NCI-H2029 treated with DMSO at 0.1 percent for 48 hours (cell line): ENCODE measurements at places on chromosomes 2 and 18.

DNA sequence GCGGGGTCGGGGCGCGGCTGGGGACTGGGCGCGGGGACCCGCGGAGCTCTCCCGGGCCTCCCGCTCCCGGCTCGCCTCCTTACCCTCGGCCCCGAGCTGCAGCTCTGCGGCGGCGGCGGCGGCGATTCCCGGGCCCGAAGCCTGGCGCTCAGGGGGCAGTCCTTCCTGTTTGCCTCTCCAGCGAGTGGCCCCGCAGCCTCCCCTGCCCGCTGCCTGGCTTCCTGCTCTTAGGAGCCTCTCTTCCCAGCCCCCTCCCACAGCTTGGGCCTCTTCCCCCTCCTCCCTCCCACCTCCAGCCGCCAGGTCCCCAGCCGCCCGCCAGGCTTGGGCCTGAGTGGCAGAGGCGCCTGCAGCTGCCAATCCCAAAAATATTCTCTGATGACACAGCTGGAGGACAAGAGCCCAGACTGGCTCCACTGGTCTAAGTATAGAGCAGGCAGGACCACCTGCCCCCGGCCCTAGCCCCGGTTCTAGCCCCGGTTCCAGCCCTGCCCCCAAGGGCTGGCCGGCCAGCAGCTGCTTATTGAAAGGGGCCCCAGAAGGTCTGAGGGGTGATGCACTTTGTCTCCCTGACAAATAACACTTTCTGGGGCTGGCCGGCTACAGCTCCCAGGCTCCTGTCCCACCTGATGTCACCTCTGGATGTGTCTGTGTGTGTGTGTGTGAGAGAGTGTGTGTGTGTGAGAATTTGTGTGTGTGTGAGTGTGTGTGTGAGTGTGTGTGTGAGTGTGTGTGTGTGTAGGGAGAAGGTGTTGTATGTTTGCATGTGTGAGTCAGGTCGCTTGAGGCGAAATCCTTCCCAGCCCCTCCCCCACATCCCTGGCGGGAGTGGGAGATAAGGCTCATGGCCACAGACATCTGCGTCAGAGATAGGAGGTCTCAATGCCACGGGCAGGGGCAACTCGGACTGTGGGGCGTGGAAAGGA, at the start of gene OBSL1:
OBSL1 (minus strand) TSS at position 229 of the 926 bp plus-strand sequence. CDS start 307 bp downstream, outside the sequence.
- DNase-seq: peak; percentile 15

DNA sequence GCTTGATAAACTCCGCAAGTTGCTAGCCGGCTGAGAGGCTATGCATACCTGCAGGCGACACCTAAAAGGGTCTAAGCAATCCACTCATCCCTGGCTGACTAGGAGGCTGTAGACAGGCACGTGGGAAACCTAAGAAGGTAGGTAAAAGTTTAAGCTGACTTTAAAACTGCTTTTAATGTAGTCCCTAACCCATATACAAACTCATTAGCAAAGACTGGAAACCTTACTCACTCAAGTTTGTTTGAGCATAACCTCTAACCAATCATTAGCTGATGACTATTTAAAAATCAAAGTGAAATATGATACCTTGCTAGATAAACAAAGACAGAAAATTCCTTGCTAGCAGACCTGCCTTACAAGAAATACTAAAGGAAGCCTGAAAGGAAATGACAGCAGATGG, 106.4 kb downstream of the EXOC6B start:
- no peak for DNase-seq

- DNase-seq: no peak
Measured at GRCh38 chr2:233373316-233373715, 19.0 kb downstream of the DGKD start.

DNA sequence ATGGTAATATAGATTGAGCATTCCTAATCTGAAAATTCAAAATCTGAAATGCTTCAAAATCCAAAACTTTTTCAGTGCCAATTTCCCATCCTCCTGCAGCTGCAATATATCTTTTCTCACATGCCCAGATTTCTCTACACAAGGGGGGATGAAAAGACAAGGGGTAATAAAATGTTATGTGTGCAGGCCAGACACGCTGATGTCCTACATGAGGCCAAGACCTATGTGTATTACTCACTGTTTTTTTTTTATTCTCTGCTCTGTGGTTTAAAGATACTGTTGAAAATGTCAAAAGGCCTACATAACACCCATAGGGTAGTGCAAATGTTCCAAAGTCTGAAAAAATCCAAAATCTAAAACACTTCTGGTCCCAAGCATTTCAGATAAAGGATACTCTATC, 41.2 kb upstream of the CWC22 start:
- DNase-seq: no peak

DNA sequence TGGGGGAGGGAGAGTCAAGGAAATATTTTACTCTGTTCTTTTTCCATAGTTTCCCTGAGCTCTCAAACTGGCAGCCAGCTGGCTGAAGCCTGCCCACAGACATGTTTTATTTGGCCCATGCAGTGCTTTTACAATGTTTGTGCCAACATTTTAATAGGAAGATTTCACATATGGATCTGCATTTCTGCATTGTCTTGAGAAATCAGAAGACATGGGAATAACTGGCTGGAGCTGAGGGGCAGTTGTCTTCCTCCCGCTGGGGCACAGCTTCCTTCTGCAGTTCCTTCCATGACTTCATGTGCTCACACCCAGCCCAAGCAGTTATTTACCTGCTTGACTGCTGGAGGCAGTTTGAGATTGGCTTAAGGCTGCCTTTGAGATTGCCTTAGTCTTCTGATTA, 74.4 kb downstream of the PLCL1 start:
- DNase-seq: no peak

GRCh38 chr2:218033590-218034496, 31.0 kb upstream of the TNS1 start:
- no peak for DNase-seq

- DNase-seq: no peak
Measured at GRCh38 chr2:128317181-128317898, 1.3 kb downstream of the HS6ST1 start.

GRCh38 chr2:85678377-85678776, 10.4 kb upstream of the SFTPB start:
- no peak for DNase-seq

DNA sequence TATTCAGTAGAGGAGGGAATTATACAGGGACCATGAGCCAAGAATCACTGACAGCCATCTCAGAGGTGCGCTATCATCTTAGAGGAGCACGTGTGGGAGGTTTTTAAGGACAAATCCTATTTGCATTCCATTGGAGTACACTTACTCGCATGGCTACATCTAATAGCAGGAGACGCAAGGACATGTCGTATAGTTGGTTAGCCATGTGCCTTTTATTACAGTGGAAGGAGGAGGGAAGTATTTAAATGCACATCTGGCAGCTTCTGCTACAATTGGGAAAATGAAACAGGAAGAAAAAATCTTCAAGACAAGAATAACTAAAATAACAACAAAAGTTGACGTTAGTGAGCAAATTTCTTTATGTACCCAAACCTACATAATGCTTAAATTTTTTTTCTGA, 86.5 kb upstream of the UGP2 start:
- no peak for DNase-seq

- no peak for DNase-seq
Measured at GRCh38 chr2:72150861-72151356, 3.2 kb upstream of the CYP26B1 start.

DNA sequence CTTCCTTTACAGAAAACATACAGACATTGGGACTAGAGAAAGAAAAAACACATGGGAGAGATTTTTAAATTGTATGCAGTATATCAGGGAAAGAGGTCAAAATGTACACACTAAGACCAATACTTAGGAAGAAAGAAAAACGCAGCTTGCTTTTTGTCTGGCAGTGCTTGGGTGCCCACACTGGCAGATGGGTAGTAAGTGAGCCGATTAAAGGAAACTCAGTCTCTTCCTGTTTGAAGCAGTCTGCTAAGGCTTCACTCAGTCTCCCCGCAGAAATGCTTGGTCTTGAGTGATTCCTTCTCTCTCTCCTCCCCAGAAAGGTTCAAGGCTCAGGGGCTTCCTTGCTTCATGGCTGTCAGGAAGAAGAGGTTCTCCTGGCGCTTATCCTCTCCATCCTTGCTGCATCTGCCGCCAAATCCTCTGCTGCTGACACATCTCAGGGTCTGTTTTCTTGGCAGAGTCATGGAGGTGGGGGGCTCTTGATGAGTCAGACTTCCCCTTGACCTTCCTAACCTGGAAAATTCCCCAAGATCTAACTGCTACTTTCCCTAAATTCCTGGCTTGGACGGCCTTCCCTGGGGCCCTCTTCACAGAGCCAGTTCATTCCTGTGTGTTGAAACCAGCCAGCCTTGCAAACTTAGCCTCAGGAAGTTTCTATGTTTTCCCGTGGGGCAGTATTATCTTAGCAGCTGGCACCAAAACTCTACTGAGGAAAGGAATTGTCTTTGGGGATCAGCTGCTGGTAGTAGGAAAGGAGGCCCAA, 10.5 kb upstream of the TMSB10 start:
- DNase-seq: no peak

DNA sequence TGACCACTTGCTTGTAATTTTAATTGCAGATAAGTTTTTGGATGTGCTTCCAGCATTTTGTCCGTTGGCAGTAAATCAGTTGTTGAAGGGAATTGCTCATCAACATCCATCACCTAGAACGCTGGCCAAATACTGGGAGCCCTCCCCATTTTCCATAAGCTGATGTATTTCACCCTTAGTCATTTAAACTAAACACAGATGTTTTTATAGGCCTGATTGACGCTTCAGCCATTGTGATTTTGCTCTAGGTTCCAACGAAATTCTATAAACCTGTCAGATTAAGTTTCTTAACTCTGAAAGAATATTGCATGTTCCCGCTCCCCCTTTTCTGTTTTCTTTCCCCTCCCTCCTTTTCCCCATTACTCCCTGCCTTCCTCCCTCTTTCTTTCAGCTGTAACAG, 1.0 kb upstream of the RPRM start:
- DNase-seq: no peak

DNA sequence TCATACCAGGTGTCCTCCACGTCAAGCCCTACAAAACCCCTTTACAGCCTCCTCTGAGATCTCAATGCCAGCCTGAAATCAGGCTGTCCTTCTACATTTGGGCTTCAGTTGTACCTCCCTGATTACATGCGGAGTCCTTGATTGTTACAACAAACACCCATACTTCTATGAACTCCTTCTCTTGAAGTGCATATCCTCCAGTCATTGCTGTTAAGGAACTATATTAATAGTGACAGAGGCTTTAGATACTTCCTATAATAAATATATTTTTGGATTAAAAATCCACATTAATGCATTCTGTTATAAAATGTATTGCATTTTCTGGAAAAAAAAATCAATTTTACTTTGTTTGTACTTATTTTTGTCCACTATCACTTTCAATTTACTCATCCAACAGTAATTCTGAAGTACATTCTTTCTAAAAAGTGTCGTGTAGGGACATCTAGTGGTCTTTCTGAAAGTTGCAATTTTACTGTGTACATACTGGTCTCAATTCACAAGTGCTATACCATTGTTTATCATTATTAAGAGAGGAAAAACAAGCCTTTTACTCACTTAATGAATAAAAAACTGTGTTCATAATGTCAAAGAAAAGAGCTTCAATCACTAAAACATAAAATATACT, 316.4 kb downstream of the DSEL start:
- no peak for DNase-seq

GRCh38 chr18:2482706-2483475, 88.4 kb downstream of the METTL4 start:
- DNase-seq: no peak

DNA sequence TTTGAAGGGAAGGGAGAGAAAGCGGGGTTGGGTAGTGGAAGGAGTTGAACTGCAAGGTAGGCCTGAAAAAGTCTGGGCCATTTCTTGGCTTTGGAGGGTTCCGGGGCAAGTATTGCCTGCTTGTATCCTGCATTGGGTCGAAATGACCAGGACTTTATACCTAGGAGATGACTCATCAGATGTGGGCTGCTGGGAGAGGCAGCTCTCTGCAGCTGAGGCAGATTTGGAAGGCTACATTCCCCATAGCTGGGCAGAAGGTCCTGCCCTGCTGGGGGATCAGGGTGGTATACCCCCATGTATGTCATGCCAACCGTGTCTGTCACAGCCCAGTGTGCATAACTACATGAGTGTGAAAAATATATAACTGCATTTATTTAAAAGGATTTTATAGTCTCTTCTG, 171.8 kb upstream of the SPRED2 start:
- no peak for DNase-seq

DNA sequence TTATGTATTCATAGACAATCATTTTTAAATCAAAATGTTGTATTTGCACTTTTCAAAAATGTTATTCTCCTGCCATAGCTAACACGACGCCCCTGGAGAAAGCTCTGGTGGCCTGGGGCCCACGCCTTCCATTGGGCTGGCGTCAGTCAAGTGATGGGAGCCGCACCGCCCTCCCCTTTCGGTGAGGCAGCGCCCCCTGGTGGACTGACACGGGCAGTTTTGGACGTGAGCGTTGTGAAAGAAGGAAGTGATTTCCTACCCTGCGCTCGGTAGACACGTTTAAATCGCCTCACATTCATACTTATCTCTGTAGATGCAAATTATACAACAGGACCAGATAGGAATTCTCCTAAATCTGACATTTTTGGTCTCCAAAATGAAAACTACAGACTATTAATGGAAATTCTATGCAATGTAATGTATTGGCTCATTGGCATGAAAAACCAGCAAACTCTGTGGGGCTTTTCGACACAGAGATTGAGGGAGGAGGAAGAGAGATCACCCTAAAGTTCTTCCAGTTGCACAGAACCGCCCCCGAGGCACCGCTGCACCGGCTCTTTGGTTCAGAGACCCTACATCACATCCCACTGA, 326.2 kb upstream of the SOX11 start:
- peak; percentile 51 for DNase-seq

DNA sequence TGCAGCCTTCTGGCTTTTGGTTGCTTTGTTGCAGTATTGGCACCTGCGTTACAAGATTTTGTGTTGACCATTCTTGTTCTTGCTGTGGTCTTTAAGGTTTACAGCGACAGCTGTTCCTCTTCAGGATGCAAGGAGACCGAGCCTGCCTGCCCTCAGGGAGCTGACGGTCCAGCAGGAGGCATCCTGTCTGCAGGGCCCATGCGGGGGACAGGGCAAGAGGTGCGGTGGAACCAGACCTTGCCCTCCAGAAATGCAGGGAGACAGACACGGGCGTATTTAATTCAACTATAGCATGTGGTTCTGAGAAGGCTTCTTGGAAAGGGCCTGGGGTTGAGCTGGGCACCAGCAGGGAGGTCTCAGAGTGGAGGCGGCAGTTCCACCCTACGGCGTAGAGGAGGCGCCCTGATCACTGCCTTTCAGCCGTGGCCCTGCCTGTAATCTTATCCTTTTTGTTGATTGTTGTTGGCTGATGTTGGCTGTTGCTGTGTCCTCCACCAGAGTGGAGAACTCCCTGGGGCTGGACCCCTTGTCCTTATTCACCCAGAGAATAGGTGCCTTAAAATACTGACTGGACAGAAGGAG, 71.7 kb downstream of the HPCAL1 start:
- DNase-seq: no peak
